ENCODE measurements at places on chromosomes 2 and 18.

DNA sequence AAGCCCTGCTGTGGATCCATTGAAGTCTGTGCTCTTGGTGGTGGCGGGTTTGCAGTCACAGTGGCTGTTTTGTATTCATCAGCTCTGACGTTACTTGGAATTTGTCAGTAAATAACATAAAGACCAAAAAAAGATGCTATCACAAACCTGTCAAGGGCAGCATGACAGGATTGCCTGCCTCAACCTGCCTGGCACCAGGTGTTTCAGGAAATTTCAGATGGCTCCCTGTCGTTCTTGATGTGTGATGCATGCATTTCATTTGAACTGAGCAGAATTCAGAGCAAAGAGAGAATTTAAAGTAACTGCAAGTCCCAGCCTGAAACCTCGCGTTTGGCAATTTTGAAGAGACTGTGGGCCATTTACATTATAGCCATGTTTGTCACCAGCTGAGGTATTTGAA lies 50.3 kb upstream of the EPC2 start:
- no peak for DNase-seq

DNA sequence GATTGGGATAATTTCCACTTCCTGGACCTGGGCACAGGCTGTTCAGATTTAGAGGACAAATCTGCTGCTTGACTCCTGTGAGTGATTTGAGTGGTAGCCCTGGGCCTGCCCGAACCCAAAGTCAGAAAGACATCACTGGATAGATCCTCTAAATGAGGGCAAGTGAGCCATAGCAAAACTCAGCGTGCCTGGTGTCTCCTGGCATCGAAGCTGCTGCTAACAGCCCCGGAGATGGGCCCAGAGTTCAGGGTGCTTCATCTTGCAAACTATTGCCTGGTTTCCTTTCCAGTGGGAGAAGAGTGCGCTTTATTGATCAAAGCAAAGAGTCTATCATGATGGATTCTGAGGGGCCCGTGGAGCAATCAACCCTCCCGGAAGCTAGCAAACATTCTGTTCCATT lies 153.1 kb upstream of the KLHL29 start:
- DNase-seq = no peak

DNA sequence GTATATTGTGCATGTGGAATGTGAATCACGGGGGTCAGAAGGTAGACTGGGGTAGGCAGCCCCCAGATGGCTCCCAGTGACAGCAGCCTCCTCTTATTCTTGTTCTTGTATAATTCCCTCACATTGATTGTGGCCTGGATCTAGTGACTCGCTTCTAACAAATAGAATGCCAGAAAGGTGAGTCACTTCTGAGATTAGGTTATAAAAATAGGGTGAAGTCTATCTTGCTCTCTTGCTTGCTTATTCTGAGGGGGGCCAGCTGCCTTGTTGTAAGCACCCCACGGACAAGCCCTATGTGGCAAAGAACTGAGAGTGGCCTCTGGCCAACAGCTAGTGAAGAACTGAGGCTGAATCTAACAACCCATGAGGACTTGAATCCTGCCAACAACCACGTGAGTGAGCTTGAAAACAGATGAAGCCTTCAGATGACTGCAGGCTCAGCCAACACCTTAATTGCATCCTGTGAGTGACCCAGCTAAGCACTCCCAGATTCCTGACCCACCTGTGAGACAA lies 15.6 kb upstream of the RMND5A start:
- no peak for DNase-seq

DNA sequence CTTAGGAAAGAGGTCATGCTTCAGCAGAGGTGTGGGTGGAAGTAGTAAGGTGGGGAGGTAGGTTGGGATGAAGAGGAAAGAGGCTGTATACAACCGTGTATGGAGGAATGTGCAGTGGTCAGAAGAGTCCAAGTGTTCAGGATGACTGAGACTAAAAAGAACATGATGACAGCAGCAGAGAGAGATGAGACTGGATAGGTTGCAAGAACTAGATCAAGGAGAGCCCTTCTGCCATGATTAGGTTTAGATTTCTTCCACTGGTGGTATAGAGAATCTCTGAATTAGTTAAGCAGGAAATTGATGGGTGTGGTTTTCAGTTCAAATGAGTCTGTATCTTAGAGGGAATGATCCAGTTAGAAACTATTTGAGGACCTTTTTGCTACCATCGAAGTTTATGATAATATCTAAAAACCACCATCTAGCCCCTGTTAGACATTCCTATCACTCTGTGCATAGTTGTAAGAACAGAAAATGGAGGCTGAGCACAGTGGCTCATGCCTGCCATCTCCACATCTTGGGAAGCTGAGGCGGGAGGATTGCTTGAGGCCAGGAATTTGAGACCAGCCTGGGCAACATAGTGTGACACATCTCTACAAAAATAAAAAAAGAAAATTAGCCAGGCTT lies 221.0 kb downstream of the LTBP1 start:
- no peak for DNase-seq

- no peak for DNase-seq
Observed at GRCh38 chr18:74229891-74230290, 61.9 kb downstream of the CYB5A start.

- no peak for DNase-seq
Observed at GRCh38 chr2:30867385-30867784, 60.1 kb upstream of the CAPN13 start.

- no peak for DNase-seq
Observed at GRCh38 chr18:34998661-34999060, 42.6 kb upstream of the MAPRE2 start.

DNA sequence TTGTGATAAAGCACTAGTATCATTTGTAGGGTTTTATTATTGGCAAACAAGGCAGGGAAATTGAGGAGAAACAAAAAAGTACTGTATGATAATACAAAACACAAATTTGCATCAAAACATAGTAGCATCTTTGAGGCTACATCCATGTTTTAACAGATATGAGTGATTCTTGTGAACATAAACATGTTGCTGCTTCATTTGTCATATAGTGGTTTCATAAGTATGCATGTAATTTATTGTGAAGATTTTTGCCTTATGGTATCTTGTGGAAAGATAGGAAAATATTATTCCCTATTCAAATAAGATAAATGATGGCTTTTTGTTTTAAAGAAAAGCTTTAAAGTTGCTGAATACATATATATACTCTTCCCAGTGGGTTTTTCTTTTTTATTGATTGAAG lies 60.3 kb downstream of the VRK2 start:
- no peak for DNase-seq

DNA sequence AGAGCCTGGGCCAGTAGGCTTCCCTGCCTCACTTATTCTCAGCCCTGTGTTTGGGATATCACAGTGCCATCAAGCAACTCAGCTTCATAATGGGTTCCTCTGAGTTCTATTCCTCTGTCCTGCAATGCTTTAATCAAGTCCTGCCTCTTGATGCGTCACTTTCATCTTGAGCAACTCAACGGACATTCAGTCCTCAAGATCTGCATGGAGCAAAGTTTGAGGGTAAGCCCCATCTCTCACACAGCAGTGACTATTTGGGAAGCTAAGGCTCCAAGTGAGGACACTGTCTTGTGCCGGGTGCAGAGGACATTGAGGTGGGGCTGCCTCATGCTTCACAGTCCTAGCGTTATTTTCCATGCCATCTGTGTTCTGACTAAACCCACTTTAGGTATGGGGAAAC lies 50.9 kb upstream of the PLB1 start:
- DNase-seq = no peak

DNA sequence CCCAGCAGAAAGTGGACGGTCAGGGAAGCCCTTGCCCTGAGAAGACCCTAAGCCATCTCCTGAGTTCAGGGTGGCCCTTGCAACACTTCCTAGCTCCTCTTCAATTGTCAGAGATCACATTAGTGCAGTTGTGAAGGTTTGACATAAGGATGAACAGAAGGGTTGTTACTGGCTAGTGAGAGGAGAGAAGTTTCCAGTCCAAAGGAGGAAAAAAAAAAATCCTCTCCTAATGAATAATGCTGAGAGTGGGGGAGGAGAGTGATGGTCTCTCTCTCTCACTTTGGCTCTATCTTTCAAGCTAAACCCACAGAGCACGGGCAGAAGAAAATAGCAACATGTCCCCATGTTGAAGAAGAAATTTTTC lies 819.9 kb downstream of the BCL11A start:
- DNase-seq = no peak

- peak; percentile 80 for DNase-seq
Observed at GRCh38 chr18:63160172-63160995, 159.2 kb downstream of the BCL2 start.

- DNase-seq = no peak
Observed at GRCh38 chr18:12239431-12239830, 14.7 kb upstream of the CIDEA start.

- DNase-seq = no peak
Observed at GRCh38 chr2:57443973-57444521, 602.6 kb upstream of the VRK2 start.

DNA sequence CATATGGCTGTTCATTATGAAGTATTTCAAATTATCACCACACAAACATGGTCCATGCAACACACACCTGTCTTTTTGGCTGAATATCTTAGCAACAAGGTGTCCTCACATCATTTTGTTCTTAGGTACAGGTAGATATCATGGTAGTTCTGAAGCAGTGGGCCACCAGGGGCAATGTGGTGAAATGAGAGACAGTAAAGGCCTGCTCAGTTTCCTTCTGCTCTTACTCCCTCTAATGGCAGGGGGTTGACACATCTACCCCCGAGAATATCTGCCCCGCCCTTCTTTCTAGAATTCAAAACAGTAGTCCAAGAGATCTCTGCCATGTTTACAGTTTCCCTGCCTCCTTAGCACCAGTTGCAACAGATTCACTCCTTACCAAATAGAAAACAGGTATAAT lies 147.0 kb upstream of the KLHL14 start:
- DNase-seq = no peak

DNA sequence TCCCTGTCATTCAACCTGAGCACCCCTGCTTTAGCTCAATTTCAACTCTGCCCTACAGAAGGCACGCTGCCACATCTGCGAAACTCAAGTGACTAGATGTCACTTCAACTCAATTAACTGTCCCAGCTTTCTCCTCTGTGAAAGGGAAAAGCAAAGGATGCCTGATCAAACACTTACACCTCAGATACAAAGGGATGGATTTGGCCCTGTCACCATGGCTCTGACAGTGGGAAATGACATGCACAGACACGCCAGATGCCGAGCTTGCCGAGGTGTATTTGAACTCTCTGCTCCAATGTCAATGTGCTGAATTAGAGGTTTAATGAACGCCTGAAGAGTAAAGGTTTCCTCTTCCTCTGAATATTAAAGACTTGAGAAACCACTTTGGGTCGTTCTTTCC lies 481.1 kb downstream of the CBLN2 start:
- no peak for DNase-seq

DNA sequence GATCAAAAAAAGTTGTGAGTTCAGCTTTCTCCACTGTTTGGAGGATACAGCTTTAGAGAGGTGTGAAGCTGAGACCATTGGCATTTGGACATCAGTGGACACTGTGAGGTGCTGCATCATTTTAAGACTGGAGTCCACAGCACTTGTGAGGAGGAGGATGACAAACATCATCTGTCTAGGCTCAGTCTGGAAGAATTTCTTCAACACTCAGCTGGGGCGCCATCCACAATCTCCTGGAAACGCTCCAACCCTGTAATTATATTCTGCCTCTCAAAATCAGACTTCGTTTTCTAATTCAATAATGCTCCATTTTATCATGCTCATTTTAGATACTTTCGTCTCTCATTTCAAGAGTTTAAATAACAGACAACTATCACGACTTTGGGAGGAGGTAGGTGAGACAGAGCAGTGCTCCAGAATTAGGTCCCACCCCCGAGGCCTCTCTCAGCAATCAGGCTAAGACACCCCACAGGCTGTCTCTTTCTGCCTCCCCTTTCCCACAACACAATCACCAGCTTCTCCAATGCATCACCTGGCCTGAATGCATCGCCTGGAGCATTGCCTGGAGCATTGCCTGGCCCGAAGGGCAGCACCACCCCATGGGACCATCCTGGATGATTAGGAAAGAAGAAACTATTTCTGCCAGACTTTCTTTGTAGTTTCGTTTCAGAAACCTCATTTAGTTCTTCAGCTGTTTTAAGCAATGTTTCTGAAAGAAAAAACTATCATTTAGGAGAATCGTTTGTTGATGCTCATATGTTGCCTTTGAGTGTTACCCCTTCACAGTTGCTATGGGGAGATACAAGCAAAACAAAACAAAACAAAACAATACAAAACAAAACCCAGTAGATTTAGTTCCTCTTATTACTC lies 37.0 kb upstream of the DPP10 start:
- DNase-seq = no peak

- DNase-seq = no peak
Observed at GRCh38 chr2:238864207-238865014, 16.5 kb downstream of the TWIST2 start.

GRCh38 chr2:172921532-172922236 lies 154.0 kb upstream of the MAP3K20 start:
- no peak for DNase-seq

- DNase-seq = peak; percentile 57
Observed at GRCh38 chr2:239719791-239720360, 305.3 kb downstream of the NDUFA10 start.

GRCh38 chr2:233061591-233062450 lies 1.7 kb downstream of the INPP5D start:
- DNase-seq = peak; percentile 76

DNA sequence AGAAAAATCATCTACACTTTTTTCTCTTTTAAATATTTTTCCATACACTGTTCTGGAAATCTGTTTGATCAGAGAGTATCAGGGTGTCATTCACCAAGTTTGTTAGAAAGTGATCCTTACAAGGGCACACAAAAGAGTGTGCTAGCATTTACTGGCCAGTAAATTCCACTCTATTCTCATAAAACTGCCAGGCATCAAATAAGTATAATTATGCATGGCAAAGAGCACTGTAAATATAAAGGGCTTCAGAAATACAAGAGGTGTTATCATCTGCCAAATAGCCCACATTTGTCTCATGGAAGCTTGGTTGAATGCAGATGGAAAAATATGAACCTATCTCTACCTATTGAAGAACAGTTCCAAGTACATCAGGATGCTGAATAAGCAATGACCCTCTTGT lies 847.3 kb upstream of the ACVR2A start:
- no peak for DNase-seq

DNA sequence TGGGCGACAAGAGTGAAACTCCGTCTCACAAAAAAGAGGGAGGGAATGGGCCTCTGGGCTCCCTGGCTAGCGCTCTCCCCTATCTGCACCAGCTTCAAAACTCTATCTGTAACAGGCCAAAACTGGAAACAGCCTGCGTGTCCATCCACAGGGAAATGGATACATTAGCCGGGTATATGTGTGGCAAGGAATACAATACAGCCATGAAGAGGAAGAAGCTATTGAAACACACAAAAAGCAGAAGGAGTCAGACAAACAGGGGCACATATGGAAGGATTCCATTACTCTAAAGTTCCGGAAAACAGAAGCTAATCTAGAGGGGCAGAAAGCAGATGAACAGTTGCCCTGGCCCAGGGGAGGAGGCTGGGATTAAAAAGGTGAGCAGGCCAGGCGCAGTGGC lies 24.6 kb upstream of the SLC35F6 start:
- no peak for DNase-seq

DNA sequence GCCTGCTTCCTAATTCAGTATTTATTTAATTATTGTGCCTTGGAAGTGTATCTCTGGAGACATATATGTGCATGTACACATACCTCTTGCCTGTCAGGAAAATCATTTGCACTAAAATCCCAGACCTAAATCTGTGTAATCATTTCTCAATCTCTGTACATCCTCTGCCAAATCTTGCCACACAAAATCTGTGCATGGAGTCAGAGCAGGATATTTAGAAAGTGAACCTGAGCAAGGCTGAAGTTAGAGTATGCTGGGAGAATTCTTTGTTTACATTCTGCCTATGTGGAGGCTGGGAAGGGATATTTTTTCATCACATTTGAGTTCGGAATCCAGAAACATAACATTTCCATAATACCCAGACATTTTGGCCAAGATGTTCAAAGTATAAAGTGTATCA lies 9.3 kb downstream of the XRCC5 start:
- no peak for DNase-seq
